ENCODE measurements at places on chromosomes 7 and 10.

- DNase-seq = no peak
Observed at GRCh38 chr10:102150970-102151773, 1.0 kb upstream of the NOLC1 start.

- DNase-seq = peak; percentile 9
Observed at GRCh38 chr10:122525788-122526187, 34.8 kb upstream of the DMBT1 start.

DNA sequence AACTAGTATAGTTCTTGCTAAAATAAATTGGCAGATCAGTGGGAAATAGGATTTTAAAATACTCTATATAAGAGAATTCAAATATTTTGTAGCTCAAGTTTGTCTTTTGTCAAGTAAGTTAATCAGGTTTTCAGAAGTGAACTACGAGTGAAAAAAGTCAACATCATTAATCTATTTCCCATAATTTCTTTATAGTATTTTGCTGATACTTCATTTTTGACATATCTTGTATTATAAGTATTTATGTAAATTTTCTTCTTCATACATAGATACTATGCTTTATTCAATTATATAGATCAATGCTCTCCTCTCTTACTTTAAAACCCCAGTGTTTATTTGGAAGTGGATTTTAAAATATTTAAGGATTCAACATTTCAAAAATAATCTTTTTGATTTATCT lies 360.7 kb downstream of the THSD7A start:
- DNase-seq = no peak

- DNase-seq = no peak
Observed at GRCh38 chr10:31866118-31866670, 62.4 kb downstream of the ARHGAP12 start.

GRCh38 chr7:33900501-33900900 lies 4.8 kb upstream of the BMPER start:
- no peak for DNase-seq

- DNase-seq = no peak
Observed at GRCh38 chr7:44067064-44067951, 1.9 kb upstream of the PGAM2 start.

- DNase-seq = no peak
Observed at GRCh38 chr7:3805151-3805550, 504.1 kb downstream of the SDK1 start.

DNA sequence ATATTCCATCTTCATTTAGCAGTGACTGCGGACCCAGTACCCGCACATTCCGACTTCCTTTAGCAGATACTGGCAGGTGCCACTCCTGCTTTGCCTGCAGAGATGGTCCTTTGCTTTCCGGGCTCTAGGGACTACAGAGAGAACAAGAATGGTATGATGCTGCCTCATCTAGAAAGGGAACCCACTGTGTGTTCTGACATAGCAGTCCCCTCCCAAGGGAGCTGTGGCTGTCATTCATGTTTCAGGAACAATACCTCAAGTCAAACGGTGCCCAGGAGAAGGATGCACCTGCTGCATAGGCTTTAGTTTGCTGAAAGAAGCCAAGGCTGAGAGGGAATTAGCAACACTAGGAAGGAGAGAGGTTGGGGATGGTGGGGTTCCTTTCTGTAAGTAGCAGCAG lies 15.9 kb upstream of the TMEM72 start:
- DNase-seq = no peak

DNA sequence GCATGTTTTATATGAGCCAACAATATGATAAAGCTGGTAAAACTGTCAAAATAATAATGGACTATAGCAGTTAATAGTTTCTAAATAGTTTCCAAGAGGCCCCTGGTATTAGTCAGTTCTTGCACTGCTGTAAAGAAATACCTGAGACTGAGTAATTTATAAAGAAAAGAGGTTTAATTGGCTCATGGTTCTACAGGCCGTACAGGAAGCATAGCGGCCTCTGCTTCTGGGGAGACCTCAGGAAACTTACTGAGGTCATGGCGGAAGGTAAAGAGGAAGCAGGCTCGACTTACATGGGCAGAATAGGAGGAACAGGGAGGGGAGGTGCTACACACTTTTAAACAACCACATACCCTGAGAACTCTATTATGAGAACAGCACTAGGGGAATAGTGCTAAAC lies 104.6 kb downstream of the PPP1R9A start:
- DNase-seq = no peak

DNA sequence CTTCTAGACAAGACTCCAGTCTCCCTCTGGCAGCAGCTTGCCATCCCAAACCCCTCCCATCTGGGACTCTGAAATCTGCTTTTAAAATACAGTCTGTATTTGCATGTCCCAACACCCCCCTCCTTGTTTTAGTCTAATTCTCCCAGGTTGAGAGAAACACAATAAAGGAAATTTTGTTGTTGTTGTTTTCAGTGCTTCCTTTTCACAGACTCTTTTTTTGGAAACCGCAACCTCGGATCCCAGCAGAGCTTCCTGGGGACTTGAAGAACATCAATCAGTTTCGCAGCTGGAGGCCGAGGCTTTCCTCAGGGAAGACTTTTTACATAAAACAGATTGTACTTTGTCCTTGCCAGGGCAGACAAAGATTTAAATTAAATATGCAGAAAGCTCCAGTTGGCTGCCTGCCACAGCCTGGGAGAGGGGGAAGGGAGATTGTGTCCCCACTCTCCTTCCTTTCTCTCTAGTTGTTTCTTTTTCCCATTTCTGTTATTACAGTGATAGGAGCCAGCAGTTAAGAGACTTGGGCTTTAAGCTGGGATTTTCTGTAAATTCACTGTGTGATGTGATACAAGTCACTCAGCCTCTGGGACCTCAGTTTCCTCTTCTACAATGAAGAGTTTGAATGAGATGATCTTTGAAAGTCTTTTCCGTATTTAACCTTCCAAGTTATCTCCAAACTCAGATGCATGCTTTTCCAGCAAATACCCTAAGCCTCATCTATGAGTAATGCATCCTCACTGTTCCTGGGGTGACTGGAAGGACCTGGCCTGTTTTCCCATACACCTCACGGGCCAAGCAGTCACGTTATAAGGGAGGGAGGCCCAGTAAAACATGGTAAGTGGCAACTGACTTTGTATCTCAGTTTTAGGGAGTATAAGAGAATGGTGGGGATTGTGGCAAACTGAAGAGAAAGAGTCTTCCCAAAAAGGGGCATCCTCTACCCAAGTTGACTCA lies 192.3 kb downstream of the REEP3 start:
- DNase-seq = no peak

DNA sequence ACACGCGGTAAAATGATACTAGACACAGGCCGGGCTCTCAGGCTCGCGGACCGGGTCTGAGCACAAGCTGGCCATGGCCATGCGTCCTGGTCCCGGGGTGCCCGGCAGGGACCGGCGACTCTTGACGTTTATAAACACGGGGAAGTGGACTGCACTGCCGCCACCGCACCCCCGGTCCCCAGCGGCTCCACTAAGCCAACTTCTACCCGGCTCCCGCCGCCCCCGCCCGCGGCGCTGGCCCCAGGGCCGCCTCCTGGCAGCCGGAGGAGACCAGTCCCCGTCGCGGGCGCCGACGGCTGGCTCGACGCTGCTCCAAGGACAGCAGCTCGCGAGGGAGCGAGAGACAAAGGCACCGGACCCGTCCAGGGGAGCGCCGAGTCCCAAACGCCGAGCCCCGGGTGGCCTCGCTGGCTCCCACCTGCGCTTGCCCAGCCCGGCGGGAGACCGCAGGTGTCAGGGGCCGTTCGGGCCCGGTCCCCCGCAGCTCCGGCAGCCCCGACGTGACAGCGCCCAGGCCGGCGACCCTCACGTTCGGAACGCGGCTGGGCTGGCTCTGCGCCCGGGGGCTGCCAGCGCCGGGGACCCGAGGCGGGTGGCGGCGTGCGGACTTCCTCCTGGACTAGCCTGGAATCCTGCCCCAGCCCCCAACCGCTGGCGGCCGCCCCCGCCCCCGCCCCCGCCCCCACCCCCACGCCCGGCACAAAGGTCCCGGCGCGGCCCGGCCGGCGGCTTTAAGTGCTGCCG lies 517 bp downstream of the ITGB1 start:
- peak; percentile 64 for DNase-seq

GRCh38 chr7:147412109-147412508 lies 1178.5 kb upstream of the C7orf33 start:
- DNase-seq = no peak

DNA sequence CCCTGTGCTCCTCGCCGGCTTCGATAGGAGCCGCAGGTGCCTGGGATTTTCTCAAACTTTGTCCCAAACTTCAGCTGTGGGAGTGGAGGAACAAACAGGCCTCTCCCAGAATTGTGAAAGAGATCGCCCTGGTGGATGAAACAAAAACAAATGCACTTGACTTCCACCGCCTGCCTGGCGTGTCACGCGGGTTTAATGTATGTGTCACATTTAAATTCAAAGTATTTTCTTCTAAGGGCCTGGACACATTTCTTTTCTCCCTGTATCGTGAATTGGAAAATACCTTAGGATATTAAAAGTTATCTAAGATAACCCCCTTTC lies 694 bp upstream of the WASL start:
- DNase-seq = peak; percentile 57

DNA sequence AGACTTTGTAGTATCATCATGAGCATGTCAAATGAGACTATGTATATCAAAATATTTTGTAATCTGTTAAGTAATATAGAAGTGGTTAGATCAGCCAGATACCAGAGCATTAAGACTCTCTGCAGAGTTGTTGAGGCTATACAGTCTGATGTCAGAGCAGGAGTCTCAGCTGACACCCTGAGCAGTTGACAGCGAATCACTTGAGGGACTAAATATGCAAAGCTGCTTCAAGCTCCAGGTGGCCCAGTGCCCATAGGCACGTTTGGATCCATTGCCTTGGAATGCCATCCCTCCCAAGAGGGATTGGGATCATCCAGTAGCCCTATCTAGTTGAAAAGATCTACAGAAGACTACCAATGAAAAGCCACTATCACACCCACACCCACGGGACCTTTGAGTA lies 210.2 kb downstream of the TAX1BP1 start:
- DNase-seq = no peak

DNA sequence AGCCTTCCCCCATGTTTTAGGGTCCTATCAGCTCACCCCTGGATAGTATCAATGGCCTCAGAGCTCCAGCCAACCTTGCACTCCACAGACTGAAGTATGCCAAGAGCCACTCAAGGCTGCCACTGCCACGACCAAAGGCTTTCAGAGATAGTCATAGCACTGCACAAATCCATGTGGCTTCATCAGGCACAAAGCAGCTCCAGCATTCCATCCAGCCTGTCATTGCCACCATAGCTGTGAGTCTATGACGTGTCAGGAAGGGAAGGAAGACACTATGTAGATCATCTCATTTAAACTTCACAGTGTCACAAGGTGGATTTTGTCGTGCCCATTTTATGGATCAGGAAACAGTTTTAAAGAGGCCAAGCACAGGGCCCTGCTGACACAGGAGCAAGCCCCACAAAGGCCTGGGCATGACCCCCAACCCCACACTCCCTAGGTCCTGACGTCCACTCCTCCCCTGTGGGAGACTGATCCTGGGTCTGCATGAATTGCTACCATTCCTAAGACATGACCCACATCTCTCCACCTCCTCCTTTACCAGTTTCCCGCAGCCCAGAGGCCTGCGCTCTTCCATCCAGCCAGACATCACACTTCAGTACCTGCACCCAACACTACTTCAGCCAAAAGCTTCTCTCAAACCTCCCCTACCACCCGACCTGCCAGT lies 119.4 kb downstream of the DIP2C start:
- DNase-seq = no peak

DNA sequence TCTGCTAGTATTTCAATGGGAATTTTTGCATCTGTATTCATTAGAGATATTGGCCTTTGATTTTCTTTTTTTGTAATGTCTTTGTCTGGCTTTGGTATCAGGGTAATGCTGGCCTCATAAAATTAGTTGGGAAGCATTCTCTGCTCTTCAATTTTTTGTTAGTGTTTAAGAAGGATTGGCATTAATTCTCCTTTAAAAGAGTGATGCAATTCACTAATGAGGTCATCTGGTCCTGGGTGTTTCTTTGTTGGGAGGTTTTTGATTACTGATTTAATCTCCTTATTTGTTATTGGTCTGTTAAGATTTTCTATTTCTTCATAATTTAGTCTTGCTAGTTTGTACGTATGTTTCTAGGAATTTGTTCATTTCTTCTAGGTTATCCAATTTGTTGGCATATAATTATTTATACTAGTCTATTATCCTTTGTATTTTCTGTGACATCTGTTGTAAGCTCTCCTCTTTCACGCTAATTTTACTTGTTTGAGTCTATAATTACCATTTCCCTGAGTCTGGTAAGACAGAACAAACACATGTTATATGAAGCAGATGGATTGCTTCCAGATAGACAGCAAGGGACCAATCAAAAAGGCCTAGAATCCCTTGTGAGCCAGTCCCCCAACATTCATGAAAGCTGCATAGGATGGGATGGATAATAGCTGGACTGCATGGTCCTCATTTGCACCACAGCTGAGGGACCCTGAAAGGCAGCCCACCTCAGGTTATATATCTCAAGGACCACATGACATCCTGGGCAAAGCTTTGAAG lies 54.4 kb downstream of the MTPAP start:
- no peak for DNase-seq

Data from stimulated activated CD4-positive, alpha-beta T cell treated with anti-CD3 and anti-CD28 coated beads, Interleukin-15, amount 100 ng/mL, for 24 hours (primary cell).